ENCODE measurements at places on chromosomes 5 and 9. TPM values are rescaled to one million over a fixed set of nuclear protein-coding genes. Genes with fewer than 3 reads are reported as not detected.

Gene STPG3
- total RNA-seq = not detected

- no peak for DNase-seq
These were observed 55.0 kb downstream of the MEF2C start for GRCh38 chr5:88827997-88828396.

GRCh38 chr5:53151713-53152458 is 42.3 kb upstream of the MOCS2 start:
- no peak for DNase-seq

DNA sequence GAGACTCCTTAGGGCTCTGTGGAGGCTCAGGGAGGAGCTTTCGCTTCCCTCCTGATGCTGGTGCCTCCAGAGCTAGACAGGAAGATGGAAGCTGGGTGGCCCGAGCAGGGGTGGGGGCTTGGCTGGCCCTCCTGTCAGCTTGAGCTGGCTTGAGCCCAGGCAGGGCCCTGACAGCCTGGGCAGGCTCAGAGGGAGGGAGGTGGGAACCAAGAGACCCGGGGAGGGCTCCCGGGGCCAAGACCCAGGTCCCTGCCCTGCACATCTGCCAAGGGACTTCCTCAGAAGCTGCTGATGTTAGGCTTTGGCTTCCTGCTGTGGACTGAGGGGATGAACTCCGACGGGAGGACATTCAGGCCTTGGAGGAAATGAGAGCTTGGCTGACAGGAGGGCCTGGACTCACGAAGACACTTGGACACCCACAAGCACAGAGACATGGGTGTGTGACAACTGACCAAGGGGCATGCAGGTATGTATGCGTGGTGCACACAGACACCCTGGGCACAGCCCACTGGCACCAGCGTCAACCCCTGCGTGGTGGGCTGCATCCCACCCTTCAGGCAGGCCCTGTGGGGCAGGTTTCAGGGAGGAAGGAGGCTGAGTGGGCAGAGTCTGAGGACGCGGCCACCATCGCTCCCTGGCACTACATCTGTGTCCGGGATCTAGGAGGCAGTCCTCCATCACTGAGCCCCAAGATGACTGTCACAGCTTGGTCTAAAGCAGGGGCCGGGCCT is 1.7 kb upstream of the LTC4S start:
- DNase-seq = no peak

Gene PDLIM4
- total RNA-seq = 11.9 TPM

DNA sequence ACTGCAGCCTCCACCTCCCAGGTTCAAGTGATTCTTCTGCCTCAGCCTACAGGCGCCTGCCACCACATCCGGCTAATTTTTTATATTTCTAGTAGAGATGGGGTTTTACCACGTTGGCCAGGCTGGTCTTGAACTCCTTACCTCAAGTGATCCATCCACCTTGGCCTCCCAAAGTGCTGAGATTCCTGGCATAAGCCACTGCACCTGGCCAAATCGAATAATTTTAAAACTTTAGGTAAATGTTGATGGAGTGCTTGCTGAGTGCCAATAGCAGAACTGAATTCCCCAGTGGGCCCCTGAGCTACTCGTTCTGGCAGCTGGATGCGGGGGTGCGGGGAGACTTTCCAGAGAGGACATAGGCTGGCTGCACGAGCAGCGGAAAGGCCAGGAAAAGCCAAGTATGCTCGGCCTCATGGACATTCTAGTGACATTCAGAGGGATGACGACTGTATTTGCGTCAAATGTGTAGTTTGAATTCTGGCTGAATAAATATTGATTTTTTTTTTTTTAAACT is 16.8 kb downstream of the TRAF2 start:
- no peak for DNase-seq

DNA sequence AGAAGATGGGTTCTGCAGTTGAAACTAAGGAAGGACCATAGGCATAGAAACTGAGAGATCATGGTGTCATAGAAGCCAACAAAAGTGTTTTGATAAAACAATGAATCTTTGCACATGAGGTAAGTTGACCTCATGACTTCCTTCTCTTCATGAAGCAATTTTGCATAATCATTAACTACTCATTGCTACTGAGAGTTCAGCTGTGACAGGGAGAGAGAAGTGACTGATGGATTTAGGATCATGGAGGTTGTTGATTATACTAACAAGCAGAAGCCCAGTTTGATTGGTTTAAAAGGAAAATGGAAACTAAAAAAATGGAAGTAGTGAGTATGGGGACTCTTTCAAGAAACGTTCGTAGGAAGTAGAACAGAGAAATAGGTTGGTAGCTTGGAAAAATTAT is 51.2 kb downstream of the PARP8 start:
- DNase-seq = no peak

- DNase-seq = no peak
These were observed 7.3 kb downstream of the ANKH start for GRCh38 chr5:14864181-14864812.

- no peak for DNase-seq
These were observed 13.1 kb upstream of the HSD17B4 start for GRCh38 chr5:119439140-119439631.

- no peak for DNase-seq
These were observed 60.9 kb downstream of the RAI14 start for GRCh38 chr5:34716986-34717385.

- DNase-seq = no peak
These were observed 3.9 kb downstream of the KYAT1 start for GRCh38 chr9:128877852-128878251.

- DNase-seq = no peak
These were observed 354.0 kb downstream of the TLR4 start for GRCh38 chr9:118058227-118058626.

Gene GRM6
- total RNA-seq = not detected

DNA sequence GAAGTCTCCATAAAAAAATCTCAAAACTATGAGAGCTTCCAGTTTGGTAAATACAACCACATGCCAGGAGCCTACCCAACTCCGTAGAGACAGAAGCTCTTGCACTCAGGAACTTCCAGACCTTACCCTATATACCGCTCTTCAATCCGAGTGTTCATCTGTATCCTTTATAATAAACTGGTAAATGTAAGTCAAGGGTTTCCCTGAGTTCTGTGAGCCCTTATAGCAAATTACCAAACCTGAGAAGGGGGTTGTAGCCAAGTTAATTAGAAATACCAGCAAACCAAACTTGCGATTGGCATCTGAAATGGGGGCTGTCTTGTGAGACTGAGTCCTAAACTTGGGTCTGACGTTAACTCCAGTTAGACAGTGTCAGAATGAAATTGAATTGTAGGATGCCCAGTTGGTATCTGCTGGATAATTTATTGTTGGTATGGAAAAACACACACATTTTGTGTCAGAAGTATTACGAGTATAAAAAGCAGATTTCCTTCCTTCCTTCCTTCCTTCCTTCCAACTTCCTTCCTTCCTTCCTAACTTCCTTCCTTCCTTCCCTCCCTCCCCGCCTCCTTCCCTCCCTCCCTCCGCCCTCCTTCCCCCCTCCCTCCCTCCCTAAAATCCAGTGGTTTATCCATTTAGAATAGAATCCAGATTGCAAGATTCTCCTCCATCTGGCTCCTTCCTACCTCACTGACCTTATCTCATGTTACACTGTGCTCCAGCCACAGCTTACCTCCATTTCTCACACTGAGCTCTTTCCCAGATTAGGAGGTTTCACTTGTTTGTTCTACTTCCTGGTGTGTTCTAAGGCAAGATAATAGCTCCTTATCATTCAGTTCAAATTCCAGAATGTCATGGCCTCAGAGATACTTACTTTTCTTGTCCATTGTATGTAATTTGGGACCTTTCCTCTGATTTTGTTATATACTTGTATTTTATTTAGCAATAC is 196.7 kb downstream of the WDR70 start:
- DNase-seq = no peak

Gene DAB2IP
- total RNA-seq = 92.6 TPM

Gene PWWP2A
- total RNA-seq = 40.1 TPM

GRCh38 chr9:121344184-121344583 is 25.9 kb downstream of the STOM start:
- no peak for DNase-seq

DNA sequence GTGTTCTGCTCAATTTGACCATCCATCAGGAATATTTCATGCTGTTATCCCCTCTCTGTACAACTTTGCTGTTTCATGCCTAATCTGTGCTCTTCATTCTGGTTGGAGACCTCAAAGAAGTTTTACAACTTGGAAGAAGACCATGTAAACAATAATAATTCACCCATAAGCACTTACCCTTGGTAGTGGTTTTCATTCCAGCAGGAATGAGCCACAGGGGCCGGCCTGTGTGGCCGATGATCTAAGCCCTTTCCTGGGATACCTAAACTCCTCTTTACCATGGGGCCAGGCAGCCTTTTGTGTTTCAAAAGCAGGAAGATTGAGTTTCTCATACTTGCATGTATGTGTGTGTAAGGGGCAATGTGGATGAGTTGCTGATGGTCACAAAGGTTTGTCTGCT is 165.0 kb downstream of the FGF1 start:
- DNase-seq = no peak

Gene ZNF366
- total RNA-seq = 4.3 TPM

Gene CARD9
- total RNA-seq = 5.3 TPM

DNA sequence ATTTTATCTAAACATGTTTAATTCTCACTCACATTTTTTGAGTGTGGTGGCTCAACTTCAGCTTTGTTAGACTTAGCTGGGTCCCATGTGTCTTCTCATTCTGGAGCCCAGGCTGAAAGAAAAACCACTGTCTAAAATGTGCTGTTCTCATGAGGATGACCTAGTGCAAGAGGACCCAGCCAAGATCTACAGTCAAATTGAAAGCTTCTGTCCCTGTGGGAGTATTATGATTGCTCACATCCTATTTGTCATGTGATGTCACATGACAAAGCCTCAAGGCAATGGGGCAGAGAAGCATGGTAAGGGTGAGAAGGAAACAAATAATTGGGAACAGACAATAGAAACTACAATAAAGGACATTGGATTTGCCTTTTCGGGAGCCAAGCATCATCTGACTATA is 113.4 kb upstream of the ASTN2 start:
- DNase-seq = no peak

GRCh38 chr5:76473661-76474060 is 70.6 kb downstream of the IQGAP2 start:
- DNase-seq = no peak

DNA sequence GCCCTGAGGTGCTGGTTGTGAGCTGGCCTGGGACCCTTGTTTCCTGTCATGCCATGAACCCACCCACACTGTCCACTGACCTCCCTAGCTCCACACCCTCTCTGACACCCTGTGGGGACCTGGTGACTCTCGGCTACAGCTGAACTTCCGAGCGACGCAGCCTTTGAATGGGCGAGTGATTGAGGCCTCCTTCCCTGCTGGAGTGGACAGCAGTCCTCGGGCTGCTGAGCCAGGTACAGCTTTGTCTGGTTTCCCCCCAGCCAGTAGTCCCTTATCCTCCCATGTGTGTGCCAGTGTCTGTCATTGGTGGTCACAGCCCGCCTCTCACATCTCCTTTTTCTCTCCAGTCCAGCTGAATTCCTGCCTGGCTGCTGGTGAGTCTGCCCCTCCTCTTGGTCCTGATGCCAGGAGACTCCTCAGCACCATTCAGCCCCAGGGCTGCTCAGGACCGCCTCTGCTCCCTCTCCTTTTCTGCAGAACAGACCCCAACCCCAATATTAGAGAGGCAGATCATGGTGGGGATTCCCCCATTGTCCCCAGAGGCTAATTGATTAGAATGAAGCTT is 6.1 kb downstream of the CA9 start:
- no peak for DNase-seq

DNA sequence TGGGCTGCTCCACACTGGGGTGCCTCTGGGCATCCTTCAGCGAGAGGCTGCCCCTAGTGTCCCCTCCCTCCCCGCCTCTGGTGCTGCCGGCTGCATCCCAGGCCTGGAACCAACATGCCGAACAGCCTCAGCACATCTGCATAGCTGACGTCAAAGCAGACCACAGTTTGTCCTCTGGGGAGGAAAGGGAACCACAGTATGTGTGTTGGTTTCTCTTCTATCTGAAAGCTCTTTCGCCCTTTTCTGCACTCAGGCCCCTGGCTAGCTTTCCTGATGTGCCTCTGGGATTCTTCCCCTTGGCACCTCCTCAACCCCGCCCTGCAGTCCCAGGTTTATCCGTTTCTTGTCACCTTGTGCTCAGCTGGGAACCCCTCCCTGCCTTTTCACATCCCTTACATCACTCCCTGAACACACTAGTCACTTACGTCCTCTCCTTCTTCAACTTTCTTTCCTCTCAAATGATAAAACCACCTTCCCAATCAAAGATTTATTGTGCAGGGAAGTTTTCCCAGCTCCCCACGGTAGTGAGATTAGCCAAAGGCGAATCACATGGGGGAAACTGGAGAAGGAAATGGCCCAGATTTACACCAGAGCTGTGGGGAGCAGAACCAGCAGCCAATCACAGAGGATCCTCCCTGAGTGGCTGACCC is 35.5 kb upstream of the B4GALT1 start:
- DNase-seq = no peak

DNA sequence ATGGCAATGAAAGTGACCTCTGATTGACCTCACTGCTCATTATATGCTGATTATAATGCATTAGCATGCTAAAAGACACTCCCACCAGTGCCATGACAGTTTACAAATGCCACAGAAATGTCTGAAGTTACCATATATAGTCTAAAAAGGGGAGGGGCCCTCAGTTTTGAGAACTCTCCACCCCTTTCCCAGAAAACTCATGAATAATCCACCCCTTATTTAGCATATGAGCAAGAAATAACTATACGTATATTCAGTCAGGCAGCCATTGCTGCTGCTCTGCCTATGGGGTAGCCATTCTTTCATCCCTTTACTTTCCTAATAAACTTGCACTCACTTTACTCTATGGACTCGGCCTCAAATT is 163.1 kb downstream of the ESM1 start:
- DNase-seq = no peak

- DNase-seq = no peak
These were observed 59.5 kb upstream of the PCA3 start for GRCh38 chr9:76704593-76705204.

DNA sequence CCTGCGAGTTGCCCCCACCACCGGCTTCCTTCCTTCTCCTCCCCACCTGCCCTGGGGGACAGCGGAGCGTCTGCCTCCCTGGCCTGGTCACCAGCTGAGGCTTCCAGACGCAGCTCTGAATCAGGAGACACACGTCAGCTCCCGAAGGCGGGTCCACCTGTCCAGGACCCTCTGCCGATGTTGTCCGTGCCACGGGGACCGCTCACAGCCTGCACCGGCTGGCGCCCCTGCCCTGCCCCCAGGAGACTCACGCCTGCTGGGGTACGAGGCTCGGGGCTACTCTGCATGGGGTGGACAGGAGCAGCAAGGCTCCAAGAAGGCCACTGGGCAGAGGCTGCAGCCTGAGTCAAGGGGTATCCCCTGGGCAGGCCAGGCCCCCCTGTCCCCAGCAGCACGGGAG is 1.9 kb upstream of the CCDC187 start:
- DNase-seq = no peak

- no peak for DNase-seq
These were observed 19.8 kb upstream of the MTX3 start for GRCh38 chr5:80010754-80011392.

GRCh38 chr9:119588874-119589744 is 219.9 kb upstream of the BRINP1 start:
- no peak for DNase-seq

- DNase-seq = no peak
These were observed 424.0 kb upstream of the ZNF462 start for GRCh38 chr9:106438928-106439327.

- no peak for DNase-seq
These were observed 1059.8 kb upstream of the DMAC1 start for GRCh38 chr9:8859416-8859815.

Measured in dorsolateral prefrontal cortex (tissue), 122 donors.